Ureter (tissue), 1 donor: ENCODE measurements at places on chromosomes 2 and 18.
A peak's percentile ranks its signal among the peaks of the same experiment; 100 is the strongest.

GRCh38 chr2:2324119-2324518 is 7.0 kb downstream of the MYT1L start:
- DNase-seq: no peak

DNA sequence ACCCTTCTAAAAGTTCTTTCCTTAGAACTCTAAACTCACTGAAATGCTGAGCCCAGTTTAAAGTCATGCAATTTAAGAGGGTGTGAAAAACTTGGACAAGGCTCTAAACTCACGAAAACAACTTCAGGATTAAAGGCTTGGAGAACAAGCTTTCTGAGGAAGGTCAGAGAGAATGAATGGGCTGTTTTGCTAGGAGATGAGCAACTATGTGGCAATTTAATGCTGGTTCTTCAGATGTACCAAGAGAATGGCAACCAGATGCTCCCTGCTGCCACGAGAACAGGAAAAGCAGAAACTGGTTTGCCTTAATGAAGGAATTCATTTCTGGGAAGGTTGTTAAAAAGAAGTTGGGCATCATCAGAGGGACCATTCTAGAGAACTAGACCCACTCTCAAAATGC is 77.8 kb upstream of the PMAIP1 start:
- DNase-seq: no peak

DNA sequence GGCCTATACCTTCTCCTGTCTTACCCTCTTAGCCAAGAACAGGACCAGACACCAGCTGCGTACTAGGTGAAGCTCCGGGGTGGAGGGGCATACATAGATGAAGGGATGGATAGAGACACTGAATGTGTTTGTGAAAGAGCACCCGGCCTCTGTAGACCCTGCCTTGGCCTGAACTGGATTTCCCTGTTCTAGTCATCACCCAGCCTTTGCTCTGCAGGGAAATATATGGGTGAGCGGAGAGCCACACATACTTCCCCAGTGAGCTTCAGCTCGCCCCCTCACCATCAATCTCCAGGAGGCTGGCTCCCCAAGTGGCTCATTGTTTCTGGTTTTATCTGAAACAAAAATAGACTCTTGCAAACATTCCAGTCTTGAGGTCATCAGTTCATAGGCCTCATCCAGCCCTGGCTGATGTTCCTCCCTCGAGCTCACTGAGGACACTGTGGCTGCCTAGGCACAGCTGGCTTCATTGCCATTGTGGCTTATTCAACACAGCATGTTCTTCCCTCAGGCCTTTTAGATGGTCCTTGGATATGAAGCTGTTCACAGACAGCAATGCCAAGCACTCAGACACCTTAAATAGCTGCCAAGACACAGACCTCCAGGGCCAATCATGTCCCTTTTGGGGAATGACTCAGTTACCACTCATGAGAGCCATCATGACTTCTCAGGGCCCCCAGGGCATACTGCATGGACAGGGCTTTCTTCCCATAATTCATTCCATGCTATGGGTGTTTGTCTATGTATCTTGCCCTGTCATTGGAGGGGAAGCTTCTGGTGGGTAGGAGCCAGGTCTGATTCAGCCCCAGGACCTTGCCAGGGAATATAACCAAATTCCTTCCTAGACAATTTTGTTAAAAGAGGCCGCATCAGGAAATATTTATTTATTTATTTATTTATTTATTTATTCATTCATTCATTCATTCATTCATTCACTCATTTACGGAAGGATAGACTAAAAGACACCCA is 82.4 kb downstream of the TTC32 start:
- DNase-seq: no peak

DNA sequence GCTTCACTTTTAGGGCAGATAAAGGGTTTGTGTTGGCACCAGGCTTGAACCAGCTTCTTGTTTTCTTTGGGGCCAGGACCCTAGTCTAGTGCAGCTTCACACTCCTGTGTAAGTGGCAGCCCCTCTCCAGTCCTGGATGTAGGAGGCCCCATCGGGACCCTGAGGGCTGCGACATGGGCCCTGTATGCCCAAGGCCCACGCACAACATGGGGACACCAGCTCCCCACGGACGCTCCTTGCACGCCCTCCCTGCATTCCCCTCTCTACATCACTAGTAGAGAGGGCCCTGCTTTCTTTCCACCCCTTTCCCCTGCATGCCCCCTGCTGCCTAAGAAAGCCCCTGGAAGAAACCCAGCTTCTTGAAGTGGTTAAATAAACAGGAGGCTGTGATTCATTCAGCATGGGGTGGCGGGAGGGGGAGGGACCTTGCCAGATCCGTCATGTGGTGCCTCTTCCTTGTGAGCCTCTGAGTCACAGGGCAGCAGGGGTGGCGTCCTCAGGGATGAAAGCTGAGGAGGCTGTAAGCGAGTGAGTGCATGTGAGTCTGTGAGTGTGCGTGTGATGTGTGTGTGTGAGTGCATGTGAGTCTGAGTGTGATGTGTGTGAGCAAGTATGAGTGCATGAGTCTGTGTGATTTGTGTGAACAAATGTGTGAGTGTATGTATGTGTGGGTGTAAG is 42.5 kb downstream of the COPS8 start:
- peak; percentile 95 for DNase-seq

DNA sequence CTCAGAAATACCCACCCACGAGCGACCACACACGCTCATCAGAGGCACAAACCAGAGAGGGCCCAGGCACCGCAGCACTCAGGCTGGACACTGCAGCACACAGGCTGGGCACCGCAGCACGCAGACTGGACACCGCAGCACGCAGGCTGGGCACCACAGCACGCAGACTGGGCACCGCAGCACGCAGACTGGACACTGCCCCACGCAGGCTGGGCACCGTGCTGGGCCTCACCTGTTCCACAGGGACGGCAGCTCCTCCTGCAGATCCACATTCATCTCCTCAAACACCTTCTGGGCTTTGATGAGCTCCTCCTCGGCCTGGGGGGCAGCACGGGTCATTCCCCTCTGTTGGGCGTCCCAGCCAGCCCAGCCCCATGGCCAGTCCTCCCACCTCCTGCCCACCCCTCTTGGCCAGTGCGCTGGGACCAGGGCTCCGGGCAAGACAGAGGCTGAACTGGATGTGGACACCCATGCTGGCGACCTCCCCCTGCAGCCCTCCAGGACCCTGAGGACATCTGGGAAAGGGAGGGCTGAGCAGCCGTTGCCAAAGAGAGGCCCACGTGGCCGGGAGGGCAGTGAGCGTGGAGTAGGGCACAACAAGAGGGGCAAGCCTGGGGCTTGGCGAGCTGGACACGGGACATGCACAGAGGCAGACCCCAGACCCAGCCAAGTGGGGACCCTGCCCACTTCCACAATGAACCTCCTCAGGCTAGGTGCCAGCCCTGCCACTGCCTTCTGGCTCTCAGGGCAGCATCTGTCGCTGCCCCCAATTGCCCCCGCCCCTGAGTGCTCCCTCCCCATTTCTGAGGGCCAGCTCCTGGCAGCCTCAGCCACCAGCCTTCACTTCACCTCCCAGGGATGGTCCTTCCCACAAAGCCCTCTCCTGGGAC is 43.0 kb downstream of the BIN1 start:
- DNase-seq: no peak

DNA sequence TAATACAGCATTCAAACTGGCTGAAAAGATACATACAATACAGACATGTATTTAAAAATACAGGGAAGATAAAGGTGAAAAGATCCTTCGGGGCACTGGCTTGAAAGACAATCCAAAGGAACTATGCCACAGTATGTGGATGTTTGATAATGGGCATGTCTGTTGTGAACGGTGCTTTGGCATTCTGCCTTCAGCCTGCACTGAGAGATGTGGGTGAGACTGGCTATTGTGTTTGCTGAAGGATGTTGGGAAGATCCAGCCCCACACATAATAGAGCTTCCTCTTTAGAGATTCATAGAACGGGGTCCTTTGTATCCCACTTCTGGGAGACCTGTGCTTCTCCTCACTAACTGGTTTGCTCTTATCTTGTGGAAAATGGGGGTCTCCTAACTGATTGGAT is 65.1 kb upstream of the CXCR4 start:
- DNase-seq: no peak

GRCh38 chr2:187847245-187848208 is 293.3 kb upstream of the TFPI start:
- DNase-seq: no peak
